ENCODE measurements at places on chromosomes 2 and 18.
A peak's percentile ranks its signal among the peaks of the same experiment; 100 is the strongest.

GRCh38 chr2:25473758-25474340 lies 132.1 kb upstream of the DNMT3A start:
- peak; percentile 32 for DNase-seq

DNA sequence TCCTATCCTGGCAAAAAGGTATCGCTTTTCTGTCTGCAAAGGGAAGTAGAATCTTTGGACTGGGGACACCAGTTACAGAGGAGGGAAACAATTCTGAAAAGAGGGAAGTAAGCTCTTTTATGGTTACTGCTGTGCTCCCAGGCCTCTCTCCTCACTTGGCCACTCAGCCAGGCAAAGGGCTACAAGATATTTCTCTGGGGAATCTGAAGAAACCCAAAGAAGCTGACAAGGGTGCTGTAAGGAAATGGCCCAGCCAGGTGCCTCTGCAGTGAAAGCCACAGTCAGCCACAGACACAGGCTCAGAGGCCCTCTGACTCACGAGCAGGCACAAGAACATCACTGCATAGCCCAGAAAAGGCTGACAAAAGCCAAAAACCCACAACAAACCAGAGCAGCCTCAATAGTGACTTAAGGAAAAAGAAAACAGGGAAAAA lies 5.8 kb downstream of the HDLBP start:
- no peak for DNase-seq

- DNase-seq: peak; percentile 79
Observed at GRCh38 chr18:28158083-28158581, 18.8 kb downstream of the CDH2 start.

DNA sequence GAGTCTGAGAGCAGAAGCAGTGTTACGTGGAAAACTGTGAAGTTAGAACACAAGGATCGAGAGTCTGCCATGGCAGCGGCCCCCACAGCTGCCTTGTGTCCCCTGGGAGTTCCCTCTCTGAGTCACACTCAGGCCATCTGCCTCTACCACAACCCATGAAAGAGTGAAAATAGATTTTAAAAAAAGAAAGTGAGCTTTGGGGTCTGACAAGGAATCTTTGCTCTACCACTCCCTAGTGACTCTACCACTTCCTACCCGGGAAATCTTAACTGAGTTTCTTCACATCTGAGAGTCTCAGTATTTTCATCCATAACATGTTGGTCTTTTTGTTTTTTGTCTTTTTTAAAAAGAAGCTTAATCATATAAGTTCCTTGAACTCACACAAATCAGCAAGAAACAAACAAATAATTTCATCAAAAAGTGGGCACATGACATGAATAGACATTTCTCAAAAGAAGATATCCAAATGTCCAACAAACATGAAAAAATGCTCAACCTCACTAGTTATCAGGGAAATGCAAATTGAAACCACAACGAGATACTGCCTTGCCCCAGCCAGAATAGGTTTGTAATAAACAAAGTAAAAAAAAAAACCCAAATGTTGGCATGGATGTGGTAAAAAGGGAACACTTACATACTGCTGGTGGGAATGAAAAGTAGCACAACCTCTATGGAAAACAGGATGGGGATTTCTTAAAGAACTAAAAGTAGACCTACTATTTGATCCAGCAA lies 2.4 kb upstream of the MSGN1 start:
- no peak for DNase-seq

DNA sequence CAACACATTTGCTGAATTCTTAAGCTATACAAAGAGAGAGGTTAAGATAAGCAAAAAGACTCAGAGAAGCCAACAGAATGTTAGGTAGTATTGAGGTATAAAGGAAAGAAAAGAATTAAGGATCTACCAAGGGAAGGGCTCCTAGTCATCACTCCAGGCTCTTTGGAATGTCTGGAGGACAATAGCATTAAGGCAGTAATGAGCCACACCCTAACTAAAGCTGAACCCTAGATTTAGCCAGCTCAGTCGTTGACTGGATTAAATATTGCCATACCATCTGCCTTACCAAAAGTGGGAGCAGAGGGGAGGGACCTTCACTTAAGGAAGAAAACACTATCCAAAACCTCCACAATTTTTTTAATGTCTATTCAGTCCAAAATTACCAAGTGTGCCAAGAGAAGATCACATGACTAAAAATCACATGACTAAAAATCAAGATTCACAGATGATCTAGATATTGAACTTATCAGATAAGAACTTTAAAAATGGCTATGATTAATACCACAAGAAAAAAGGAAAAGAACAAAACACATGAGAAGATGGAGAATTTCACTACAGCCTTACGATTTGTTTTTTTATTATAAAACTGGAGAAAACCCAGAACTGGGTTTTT lies 59.7 kb downstream of the EXOC6B start:
- no peak for DNase-seq

DNA sequence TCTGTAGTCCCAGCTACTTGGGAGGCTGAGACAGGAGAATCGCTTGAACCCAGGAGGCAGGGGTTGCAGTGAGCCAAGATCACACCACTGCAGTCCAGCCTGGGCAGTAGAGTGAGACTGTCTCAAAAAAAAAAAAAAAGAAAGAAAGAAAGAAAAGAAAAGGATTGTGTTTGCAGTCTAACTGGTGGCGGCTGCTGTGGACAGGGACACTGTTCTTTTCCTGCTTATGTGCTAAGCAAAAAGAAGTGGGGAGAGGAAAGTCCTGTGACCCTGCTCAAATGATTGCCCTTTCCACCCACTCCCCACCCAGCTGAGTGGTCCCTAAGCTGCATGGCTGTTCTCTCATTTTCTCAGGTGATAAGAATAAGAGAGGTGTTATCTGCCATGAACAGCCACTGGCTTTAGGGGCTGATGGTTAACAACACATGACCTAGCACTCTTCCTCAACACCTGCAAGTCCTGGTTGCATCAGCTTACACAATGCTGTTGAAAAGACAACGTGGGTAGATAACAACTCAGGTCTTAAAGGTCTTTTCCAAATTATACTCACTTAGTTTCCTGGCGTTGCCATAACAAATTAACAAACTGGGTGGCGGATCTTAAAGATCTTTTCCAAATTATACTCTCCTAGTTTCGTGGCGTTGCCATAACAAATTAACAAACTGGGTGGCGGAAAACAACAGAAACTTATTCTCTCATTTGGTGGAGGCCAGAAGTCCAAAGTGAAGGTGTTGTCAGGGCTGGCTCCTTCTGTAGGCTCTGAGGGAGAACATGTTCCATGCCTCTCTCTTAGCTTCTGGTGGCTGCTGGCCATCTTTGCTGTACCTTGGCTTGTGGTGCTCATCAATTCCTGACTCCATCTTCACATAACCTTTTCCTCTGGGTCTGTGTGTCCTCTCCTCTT lies 90.3 kb upstream of the RTN4 start:
- no peak for DNase-seq

- DNase-seq: peak; percentile 30
Observed at GRCh38 chr2:150339951-150340350, 147.5 kb downstream of the RND3 start.

DNA sequence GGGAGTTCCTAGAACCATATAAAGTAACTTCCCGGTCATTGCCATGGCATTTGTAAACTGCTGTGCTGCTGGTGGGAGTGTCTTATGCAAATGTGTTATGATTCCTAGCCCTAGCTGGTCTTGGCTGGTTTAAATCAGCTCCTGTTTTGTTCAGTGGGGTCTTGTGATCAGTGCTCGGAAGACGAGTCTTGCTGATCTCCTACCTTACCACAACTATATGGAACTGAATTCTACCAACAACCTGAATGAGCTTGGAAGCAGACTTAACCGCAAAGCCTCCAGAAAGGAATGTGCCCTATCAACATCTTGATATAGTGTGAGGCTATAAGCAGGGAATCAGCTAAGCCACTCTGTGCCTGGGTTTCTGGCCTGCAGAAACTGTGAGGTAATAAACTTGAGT lies 33.5 kb downstream of the POLE4 start:
- no peak for DNase-seq

GRCh38 chr2:125516496-125517109 lies 1139.4 kb upstream of the GYPC start:
- DNase-seq: no peak

DNA sequence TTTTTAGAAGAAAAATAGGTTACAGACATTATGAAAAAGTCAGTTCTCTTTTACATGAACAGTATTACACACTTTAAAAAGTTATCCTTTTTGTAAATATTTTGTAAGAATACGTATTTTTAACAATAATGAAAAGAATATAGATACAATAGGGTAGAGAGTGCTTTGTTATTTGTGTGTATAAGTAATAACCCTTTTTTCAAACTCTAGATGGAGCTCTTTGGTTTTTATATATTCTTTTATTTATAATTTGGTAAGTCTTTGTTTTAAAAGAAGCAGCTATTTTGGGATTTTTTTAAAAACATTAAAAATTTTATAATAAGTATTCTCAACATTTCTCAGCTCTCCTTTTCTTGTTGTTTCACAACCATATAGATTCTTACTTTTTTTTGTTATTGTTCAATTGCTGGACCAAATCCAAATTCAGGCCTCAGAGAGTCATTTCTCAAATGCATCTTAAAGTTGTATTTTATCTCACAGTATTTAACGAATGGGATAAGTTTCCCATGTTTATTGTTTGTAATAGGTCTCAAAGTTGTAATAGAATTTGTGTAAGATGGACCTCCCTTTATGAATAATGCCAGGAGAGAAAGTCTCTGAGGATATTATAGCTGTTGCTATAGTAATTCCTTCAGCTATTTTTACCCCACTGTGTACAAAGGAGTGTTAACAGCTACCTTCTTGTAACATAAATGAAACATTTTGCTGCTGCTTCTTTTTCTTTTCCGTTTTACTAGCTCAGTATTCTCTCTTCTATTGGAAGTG lies 46.4 kb downstream of the ACYP2 start:
- no peak for DNase-seq

GRCh38 chr2:241454837-241455485 lies 53.4 kb downstream of the STK25 start:
- DNase-seq: no peak

GRCh38 chr18:2526329-2526728 lies 45.0 kb downstream of the METTL4 start:
- no peak for DNase-seq

DNA sequence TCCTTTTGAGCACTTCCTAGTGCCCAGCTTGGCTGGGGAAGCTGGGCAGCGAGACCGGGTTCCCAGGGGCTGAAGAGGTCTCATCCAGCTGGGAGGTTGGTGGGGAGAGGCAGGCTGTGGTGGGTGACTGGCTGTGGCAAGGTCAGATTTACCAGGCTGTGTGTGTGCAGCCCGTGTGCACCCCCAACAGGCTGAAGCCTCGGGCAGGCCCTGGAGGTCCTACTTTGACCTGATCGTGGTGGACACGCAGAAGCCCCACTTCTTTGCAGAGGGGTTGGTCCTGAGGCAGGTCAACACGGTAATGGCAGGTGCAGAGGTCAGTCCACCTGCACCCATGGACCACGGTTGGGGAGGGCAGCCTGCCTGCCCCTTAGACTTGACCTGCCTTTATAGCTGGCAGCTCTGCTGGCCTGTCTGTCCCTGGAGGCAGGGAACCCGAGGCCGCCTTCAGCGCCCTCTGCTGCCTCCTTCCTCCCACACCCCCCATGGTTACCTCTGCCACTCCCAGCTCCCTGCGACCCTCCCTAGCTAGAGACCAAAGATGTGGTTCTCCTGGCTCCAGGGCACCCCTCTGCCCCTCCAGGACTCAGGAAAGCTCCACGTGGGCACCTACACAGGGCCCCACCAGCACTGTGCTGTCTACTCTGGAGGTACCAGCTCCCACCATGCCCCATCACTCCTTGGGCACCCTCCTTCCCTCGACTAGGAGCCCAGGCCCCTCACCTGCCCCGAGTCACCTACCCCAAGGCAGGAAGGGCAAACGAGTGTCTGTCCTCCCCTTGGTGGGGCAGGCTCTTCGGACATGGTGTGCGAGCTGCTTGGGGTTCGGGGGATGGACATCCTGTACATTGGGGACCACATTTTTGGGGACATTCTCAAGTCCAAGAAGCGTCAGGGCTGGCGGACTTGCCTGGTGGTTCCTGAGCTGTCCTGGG lies 4.0 kb downstream of the NT5DC4 start:
- DNase-seq: no peak

DNA sequence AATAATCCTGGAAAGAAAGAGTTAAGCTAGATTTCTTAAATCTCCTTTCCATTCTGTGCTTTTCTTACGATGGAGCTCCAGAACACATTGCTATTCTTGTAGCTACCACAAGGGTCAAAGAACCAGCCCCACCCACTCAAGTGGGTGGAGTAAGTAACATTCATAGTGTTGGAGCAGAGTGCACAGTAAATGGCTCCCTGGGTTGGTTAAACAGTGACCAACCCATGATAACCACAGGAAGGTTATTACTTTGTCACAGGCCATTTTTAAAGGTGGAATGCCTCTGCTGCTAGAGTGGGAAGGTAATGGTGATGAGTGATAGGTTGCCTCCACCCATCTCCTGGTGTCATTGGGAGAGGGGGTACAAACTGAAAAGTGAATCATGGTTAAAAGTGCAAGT lies 13.9 kb downstream of the ARPC2 start:
- no peak for DNase-seq

DNA sequence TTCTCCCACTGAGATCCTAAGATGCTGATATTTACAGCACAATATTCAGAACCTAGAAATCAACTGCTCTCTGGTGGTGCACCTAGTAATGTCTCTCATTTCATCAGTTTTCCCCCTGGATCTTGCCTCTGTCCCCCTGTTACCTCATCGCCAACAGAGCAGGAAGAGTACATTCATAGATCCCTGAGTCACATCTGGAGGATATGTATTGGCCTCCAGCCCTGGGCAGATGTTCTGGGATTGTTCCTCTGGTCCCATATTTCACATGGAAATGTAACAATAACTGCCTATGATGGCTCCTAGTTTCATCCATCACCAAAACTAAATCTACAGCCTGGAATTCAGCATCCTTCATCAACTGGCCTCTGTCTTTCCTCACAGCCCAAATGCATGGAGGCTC lies 278.8 kb upstream of the SLC14A2 start:
- no peak for DNase-seq

- DNase-seq: peak; percentile 95
Observed at GRCh38 chr2:128304715-128305554, 13.7 kb downstream of the HS6ST1 start.

DNA sequence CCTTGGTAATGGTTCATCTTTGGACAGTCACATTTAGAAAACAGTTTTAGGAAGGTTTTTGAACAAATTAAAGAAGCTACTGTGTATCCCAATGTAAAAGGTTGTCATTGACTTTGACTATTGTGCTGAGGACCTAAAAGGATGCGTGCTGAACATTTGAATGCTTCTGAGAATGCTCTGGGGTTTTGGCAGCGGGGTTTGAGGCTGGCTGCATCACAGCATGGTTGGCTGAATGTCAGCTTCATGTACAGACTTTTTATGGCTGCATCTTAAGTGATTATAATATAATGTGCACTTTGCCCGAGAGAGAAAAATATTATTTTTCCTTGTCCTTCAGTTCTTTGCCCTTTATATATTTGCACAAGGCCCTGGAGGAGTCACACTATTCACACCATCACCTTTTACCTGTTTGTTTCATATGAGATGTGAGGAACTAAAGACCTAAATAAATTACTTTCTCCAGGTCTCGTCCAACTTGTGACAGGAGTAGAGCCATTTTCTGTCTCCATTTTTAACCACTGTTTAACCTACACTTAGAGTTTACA lies 125.9 kb downstream of the CCDC85A start:
- DNase-seq: no peak

GRCh38 chr2:239983004-239983778 lies 42.0 kb downstream of the NDUFA10 start:
- no peak for DNase-seq
